WERI-Rb-1 (cell line): ENCODE measurements at places on chromosomes 3 and 15.
A peak's percentile ranks its signal among the peaks of the same experiment; 100 is the strongest.

- no peak for DNase-seq
Observed at GRCh38 chr15:48536681-48537091, 108.8 kb downstream of the FBN1 start.

- peak; percentile 35 for DNase-seq
Observed at GRCh38 chr3:171459137-171459941, 866 bp downstream of the TNIK start.

DNA sequence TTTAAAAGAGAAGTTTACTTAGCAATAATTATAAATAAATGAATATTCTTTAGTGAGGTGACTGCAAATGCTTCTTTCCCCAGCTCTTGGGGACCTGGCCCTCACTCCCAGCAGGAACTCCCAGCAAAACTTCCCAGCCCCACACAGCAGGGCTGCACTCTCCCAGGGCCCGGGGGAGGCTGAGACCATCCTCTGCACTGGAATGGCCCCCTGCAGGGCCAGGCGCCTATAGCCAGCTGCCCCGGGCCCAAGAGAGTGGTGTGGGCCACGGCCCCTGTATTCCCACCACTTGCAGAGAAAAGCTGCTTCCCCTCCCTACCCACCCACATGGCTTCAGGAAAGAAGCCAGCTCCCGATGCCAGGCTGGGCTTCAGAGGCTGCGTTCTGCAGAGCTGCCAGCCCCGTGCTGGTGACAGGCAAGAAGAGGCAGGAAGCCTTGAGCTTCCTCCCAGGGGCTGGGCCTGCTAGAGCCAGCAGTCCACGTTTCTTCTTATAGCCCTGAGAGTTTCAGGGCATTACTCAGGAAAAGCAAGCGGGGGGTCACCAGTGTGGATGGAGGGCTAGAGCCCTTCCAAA lies 20.0 kb downstream of the IDH2 start:
- no peak for DNase-seq

GRCh38 chr3:178291574-178292370 lies 244.5 kb upstream of the KCNMB2 start:
- no peak for DNase-seq

DNA sequence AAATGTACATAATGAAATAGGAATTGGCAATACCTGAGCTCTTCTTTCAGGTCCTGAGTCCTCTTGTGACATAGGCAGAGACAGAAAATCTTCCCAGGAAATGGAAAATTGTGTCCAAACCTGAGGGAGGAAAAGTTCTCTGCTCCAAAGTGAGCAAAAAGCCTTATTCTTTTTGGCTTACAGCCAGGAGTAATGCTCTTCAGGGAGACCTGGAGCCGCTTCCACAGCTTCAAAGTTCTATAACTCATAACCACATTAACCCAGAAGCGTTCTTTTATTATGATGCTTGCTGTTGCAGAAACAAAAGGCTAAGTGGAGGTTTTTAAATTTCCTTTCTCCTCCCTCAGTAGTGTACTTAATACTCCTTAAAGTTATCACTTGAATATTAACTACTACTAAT lies 633 bp downstream of the IGSF10 start:
- DNase-seq = no peak

DNA sequence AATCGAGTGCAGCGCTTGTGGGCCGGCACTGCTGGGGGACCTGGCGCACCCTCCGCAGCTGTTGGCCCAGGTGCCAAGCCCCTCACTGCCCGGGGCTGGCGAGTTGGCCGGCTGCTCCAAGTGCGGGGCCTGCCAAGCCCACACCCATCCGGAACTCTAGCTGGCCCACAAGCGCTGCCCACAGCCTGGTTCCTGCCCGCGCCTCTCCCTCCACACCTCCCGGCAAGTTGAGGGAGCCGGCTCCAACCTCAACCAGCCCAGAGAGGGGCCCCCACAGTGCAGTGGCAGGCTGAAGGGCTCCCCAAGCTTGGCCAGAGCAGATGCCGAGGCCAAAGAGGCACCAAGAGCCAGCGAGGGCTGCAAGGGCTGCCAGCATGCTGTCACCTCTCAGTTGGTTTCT lies 73.4 kb downstream of the PLXNA1 start:
- DNase-seq = no peak

GRCh38 chr15:61780278-61780980 lies 279.8 kb downstream of the VPS13C start:
- no peak for DNase-seq

GRCh38 chr15:38814891-38815290 lies 250.3 kb upstream of the RASGRP1 start:
- DNase-seq = no peak

GRCh38 chr15:88126695-88127431 lies 129.7 kb downstream of the NTRK3 start:
- peak; percentile 52 for DNase-seq

- DNase-seq = no peak
Observed at GRCh38 chr15:79370716-79371115, 59.8 kb downstream of the TMED3 start.

- DNase-seq = no peak
Observed at GRCh38 chr15:68091743-68092142, 37.6 kb downstream of the PIAS1 start.

DNA sequence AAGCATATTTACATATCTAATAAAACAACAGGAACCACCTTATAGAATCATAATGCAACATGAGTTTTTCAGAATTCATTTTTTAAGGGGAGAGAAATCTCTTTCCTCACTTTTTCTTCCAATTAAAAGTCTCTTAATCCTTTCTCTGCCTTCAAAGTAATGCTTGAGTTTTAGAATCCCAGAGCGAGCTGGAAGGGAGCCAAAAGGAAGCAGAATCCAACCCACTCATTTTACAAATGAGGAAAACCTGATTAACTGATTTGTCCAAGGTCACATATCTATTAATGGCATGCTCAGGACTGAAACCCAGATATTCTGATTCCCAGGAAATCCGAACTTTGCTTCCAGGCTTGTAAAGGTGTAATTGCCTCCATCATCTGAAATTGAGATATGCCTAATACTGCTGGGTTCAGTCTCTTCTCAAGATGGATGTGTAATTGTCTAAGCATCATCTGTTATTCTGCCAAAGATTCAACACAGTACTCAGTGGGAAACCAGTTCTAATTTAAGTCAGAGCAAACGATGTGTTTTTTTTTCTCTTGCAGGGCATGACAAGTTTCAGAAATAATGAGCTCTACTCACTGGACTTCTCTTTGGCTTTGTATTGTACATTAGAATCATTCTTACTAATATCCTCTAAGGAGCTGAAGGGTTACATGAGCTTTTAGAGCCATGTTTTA lies 481.4 kb upstream of the CFAP20DC start:
- DNase-seq = no peak

- DNase-seq = no peak
Observed at GRCh38 chr15:60787837-60788691, 309.1 kb upstream of the ICE2 start.

- DNase-seq = no peak
Observed at GRCh38 chr15:29799859-29800258, 22.4 kb downstream of the TJP1 start.

DNA sequence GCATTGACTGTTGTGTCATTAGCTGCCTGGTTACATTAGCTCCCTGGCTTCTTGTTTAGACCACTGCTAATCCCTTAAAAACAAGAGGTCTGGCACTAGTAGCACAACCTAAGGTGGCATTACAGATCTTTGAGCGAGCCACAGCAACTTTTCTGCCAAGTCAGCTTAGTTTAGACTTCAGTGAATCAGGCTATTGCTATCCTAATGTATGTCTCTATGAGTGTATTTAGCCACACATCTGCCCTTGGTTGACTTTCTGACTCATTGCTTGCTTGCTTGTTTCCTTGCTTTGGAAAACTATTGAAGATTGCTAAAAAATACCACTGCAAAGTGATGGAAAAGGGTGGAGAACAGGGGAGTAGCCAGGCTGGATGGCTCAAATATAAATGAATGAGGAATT lies 50.2 kb downstream of the CHP1 start:
- DNase-seq = no peak

- DNase-seq = no peak
Observed at GRCh38 chr3:109165905-109166304, 29.4 kb downstream of the C3orf85 start.

DNA sequence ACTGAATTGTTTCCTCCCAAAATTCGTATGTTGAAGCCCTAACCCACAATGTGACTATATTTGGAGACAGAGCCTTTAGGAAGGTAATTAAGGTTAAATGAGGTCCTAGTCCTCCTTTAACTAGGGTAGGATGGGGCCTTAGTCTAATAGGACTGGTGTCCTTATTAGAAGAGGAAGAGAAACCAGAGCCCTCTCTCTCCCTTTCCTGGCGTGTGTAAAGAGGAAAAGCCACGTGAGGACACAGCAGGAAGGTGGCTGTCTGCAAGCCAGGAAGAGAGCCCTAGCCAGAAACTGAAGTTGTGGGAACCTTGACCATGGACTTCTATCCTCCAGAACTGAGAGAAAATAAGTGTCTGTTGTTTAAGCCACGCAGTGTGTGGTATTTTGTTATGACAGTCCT lies 94.3 kb downstream of the OXNAD1 start:
- DNase-seq = no peak

DNA sequence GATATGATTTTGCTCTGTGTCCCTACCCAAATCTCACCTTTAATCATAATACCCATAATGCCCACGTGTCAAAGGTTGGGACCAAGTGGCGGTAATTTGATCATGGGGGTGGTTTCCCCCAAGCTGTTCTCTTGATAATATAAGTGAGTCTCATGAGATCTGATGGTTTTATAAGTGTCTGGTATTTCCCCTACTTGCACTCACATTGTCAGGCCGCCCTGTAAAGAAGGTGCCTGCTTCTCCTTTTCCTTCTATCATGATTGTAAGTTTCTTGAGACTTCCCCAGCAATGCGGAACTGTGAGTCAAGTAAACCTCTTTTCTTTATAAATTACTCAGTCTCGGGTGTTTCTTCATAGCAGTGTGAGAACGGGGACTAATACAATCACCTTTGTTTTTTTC lies 279.8 kb downstream of the ARPP21 start:
- DNase-seq = no peak

- DNase-seq = no peak
Observed at GRCh38 chr15:62027263-62027565, 33.0 kb downstream of the VPS13C start.

DNA sequence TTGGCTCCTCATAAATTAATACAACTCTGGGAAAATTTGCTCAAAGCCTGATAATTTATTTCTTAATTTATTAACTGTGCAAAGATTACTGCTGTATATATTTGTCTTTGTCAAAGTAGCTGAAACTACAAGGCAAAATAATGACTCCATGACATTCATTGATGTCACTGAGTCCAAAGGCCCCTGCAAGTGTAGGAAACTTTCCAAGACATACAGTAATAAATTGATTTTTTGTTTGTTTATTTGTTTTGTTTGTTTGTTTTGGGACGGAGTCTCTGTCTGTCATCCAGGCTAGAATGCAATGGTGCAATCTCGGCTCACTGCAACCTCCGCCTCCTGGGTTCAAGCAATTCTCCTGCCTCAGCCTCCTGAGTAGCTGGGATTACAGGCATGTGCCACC lies 96.8 kb upstream of the LPP start:
- DNase-seq = no peak

DNA sequence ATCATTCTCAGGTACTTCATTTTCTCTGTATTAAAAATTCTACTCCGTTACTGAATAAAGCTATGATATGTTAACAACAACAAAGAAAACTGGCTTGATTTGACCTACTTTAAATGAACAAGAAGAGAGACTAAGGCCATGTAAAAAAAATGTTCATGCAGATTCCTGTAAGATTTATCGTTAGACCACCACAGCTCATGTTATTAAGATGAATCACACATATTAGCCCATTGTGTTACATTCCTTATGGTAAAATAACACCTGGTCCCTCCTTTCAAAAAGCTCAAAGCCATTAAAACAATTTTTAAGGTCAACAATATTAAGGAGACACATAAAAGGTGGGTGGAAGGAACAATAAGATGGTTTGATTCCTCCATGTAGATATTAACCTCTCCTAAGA lies 6.3 kb downstream of the THOC7 start:
- no peak for DNase-seq

DNA sequence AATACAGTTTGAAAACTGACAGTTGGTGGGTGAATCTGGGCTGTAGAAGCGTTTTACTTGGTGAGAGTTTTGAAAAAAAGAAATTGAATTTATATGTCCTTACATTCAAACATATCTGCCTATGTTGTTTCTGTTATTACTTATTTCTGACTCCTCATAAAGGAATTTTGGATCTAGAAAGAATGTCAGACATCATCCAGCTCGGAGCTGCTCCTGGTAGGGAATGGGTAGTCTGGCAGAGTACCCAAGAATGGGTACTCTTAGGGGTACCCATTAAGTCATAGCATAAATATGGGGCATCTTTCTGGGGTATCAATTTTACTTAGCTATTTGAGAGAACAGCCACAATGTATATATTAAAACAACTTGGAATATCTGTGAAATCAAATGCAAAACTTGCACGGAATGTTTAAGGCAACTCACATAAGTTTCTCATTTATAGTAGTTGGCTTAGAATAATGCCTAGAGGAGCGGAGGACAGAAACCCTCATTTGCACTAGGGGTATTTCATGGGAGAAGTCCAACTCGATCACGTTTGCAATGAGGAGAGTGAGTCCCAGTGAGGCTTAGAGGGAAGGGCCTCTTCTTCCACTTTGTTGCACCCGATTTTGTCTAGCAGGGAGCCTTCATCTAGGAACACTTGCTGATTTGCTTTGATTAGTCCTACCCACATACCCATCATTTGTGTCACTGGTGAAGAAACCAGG lies 2.4 kb upstream of the LARP6 start:
- DNase-seq = no peak
